ENCODE measurements at places on chromosomes 7 and 10.

DNA sequence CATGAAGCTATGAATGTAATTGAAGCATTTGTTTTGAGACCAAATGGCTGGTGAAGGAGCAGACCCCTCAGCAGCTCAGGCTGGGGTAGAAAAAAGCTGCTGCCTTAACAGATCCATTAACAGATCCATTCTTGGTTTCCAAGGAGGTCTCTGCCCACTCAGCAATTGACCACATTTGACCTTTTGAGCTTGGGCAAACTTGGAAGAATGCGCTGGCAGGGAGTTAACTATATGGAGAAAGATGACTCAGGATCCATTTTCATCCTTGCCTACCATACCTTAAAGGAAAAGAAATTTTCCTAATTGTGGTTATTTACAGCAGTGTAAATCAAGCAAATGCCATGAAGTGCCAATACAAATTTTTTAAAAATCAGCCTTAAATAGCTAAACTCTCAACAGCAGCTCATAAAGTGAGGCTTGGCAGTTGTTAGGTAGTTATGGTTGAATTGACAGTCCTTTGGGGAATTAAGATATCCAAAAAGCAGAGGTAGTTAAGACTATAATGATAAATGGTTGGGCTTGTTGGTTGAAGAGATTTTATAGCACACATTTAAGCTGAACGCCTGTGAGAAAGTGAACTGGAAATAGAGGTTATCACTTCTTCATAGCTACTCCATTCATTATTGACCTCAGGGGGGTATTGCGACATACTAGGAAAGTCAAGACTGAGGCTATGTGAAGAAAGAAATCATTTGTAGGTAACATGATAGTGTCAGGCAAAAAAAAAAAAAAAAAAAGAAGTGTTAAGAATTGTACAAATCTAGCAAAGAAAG lies 83.9 kb downstream of the MKX start:
- DNase-seq = no peak

DNA sequence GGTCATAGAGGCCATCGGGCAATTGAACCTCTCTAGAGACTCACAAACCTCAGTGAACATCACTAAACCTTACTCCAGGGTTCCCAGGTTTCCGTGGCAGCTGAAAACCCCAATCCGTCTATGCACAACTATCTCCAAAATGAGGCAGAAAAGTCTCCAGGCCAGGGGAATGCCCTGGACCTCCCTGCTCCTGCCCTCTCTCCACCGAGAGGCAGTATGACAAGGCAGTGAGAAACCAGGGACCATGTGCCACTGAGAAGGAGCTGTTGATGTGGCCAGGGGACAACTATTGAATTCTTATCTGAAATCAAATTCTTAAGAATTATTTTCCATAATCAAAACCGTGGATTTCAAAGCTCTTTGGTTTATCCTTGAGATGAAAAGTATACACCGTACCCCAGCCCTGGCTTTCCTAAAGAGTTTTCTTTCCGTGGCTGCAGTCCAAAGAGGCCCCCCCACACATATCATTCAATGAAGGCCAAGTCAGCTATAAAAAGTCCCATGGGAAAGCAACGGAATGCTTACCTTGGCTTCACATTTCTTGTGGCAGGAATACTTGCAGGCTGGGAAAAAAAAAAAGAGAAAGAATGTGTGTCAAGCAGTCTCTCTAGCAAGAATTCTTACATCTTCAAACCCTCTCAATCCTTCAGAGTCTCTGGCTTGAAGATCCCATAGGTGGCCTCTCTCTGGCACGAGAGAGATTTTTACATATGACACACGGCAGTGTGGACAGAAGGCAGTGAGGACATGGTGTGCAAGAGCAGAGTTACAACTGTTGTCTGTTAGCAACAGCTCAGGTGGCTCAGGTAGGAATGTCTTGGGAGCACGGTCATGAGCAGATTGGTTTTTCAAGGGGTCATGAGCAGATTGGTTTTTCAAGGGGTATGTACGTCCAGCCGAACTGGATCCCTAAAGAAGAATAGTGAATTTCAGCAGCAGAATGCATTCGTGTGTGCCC lies 75.2 kb downstream of the TNS3 start:
- DNase-seq = no peak

DNA sequence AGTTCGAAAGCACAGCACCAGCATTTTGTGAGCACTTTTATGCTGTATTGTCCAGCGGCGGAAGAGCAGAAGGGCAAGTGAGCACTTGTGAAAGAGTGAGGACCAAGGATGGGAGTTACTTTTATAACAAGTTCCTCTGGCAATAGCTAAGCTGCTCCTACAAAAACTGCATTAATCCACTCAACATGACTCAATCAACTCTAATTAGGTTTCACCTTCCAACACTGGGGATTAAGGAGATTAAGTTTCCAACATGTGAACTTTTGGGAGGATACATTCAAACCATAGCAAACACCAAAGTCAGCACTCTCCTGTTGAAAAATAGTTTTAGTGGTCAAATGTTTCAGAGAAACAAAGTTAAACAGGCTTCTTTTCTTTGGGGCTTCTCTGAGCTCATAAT lies 844.5 kb downstream of the REEP3 start:
- DNase-seq = no peak

DNA sequence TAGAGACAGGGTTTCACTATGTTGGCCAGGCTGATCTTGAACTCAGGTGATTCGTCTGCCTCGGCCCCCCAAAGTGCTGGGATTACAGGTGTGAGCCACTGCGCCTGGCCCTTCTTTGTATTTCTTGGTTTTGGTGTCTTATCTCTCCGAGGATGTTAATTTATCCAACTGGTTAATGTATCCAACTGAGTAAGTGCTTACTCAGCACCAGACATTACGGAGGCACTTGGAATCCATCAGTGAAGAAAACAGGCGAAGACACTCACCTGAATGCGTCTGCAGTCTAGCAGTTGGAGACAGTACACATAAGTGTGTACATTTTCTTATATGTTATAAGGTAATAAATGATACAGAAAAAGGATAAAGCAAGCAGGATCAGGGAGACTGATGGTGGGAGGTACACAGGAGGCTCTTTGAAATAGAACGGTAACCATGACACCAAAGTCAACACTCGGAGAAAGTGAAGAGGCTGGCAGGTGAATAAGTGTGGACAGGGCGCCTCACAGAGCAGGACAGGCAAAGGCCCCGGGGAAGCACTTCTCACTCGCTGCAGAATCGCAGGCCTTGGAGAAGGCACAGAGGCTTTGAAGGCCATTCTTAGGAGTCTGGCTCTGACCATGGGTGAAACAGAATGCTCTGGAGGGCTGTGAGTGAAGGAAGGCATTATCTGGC lies 73.1 kb downstream of the LANCL2 start:
- no peak for DNase-seq

GRCh38 chr7:149797771-149798170 lies 24.4 kb upstream of the ZNF467 start:
- no peak for DNase-seq

- no peak for DNase-seq
These were observed 597 bp downstream of the APBB1IP start for GRCh38 chr10:26438534-26439341.

- DNase-seq = no peak
These were observed 56.4 kb downstream of the NEUROD6 start for GRCh38 chr7:31284106-31284505.

GRCh38 chr10:69936091-69936490 lies 116.6 kb upstream of the MACROH2A2 start:
- no peak for DNase-seq

DNA sequence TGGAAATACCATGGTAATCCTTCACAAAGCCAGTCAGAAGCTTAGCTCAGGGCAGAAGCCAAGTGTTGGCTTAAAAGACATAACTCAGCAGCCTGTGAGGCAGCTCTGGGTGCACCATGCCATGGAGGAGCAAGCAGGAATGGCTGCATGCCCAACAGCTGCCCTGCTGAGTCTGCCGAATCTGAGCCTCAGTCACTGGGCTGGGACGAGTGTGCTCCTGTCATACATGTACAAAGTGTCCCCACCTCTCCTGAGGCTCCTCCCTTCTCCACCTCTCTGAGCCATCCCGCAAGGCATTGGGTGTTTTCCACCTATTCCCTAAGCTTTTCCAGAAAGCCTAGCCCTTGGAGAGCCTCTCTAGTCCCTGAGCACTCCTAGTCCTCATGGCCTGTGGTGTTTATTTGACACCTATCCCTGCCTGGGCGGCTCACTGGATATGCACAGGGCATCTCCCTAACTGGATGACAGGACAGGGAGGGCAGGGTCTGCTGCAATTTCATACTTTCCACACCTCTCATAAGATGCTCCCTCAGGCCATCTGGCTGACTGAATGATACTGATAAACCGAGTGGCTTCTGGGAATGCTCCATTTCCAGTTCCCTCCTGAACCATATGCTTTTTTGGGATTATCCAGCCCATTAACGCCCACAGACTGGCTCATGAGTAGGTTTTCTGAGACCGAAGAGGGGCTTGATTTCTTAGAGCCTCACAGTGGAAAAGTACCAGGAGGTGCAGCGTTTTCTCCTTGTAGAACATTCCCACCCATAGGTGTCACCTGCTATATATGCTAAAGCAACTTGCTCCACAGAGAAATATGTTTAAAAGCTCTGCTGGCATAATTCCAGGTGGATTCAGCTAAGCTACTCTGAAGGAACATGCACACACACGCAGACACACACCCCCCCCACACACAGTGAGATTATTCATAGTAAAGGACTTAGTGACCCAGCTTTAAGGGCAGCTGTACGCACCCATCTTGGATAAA lies 199.3 kb downstream of the SNX10 start:
- DNase-seq = no peak

DNA sequence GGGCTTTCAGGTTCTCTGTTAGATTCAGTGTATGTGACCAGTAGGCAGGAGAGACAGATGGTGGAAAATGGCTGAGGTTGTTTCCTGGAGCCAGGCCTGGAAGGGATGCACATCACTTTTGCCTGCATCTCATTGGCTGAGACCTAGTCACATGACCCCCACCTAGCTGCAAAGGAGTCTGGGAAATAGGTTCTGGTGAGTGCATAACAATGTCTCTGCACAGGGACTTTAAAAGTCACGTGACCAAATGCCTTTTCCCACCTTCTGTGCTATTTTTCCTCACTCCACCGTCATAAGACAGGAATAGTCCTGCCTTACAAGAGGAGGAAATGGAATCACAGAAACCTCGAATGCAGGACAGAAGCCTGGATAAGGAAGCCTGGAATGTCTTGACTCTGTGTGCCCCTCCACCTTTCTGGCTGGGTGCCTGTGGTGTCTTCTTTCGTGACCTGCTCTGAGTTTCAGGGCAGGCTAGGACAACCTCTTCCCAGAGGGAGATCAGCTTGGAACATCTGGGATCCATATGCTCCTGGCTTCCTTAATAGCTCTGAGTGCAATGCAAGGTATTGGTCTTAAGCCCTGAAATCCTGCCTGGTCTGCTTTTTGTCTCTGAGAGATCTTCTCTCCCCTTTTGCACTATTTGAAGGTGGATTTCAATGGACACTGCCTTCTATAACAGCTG lies 139.9 kb upstream of the ZNF438 start:
- DNase-seq = no peak

DNA sequence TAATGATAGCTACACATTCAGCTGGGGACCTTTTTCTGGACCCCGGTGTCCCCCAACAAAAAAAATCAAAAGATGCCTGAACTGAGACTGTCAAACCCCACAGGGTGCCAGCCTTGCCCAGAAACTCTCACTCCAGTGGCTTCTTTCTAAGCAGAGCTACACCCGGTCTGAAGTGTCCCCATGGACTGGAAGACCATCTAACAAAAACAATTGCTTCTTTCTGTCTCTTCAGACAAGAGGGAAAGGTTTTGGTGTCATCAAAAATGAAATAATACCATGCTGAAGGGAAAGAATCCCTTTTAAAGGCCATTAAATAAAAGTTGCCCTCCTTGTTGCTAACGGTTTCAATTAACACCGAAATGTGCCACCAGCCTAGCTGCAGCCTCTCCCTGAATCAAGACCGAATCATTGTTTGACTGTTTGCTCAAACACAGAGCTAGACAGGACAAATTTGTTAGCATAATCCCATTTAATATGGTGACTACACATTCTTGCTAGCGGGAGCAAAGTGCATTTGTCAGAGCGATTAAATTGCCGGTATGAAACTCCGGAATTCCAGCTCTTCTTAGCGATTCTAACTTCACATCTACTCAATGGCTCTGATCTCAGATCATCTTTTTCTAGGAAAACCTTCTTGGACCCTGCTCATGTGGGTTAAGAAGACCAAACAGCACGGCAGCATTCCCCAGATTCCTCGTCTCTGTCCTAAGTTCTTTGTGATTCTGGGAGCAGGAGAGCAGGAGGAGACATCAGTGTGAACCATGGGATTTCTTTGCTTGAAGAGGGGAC lies 397.5 kb upstream of the PRKCQ start:
- no peak for DNase-seq
